ENCODE measurements at places on chromosomes 13 and 19.

DNA sequence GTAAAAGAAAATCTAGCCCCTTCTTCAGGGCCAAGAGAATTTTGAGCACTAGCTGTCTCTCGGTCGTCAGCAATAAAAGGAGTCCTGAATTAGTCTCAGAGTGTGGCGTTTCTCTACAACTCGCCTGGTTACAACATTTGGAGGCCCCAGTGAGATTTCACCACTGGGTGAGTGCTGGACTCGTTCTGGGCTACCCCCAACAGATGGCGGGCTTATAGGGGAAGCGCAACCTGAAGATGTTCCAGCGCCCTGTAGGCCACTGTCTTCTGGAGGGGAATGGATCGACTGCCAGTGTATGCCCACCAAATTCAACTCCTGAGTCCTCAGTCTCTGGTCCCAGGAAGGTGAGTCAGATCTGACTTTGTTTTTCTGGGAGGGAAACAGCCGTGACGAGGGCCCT, 11.7 kb upstream of the ZNF181 start:
- DNase-seq: no peak

- no peak for DNase-seq
Observed at GRCh38 chr19:49098795-49099194, 13.5 kb downstream of the SNRNP70 start.

DNA sequence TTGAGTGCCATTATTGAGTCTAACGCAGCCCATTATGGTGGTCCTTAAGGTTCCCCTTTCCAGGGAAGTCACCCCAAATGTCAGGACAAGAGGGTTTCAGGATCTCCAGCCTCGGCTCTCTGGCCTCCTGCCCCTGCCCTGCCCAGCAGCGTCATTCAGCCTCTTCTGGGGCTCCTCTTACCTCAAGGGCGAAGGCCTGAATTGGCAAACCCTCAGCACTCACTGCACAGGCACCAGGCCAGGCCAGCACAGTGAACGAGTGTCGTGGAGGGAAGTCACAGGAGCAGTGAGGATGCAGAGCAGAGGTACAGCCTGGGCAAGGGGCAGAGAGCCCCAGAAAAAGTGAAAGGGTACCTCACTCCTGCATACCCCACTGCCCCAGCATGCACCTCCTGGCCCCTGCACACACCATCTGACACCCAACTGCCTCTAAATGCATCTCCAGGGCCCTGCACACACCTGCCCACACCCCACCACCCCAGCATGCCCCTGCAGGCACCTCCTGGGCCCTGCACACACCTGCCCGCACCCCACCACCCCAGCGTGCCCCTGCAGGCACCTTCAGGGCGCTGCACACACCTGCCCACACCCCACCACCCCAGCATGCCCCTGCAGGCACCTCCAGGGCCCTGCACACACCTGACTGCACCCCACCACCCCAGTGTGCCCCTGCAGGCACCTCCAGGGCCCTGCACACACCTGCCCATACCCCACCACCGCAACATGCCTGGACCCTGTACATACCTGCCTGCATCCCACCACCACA, 19.8 kb downstream of the SLC25A42 start:
- DNase-seq: no peak

- no peak for DNase-seq
Observed at GRCh38 chr13:49021953-49022352, 46.2 kb downstream of the FNDC3A start.

GRCh38 chr13:49499889-49500660, 4.3 kb downstream of the PHF11 start:
- DNase-seq: no peak

DNA sequence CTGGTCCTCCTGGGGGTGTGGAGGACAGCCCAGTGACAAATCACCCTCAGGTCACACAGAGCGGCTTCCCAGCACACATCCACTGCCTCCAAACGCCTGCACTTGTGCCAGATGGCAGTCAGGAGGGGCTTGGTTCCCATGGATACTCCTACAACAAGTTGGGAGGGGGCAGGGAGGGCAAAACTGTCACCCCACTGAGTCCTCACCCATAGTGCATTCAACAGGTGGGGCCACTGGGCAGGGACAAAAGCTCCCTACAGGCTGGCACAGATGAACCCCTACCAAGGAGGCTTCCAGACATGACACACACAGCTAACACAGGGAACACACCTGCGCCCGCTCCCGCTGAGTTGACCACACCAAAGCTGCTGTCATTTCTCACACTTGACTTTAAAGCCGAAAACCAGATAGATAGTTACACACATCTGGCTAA, 120.5 kb downstream of the STK24 start:
- no peak for DNase-seq

- DNase-seq: no peak
Observed at GRCh38 chr13:51303063-51303552, 36.4 kb upstream of the SERPINE3 start.

DNA sequence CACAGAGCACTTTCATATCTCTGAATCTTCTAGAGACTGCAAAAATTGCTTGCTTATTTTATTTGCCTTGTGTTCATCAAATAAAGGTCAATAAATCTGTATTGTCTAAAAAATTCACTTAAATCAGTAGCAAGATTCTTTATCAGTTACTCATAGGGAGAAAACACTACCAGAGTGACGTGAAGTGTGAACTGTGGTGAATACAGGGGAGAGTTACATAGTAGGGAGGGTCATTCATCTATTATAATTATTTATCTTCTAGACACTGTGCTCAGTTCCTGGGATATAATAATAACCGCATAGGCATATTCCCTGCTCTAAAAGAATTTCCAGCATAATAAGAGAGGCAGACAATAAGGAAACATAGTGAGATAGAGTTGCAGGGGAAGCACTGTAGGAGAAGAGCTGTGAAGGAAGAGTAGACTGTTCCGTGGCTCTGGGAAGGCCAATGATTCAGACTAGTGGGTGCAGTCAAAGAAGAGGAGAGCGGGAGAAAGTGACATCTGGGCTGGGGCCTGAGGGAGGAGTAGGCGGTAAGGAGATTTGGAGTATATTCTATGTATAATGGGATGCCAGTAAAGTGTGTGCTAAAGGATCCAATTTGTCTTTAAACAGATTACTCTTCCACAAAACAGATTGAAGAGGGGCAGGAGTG, 84.0 kb upstream of the TDRD3 start:
- DNase-seq: no peak

- no peak for DNase-seq
Observed at GRCh38 chr13:48403151-48403631, 9.7 kb downstream of the LPAR6 start.

GRCh38 chr13:26412263-26412662, 145.2 kb upstream of the WASF3 start:
- DNase-seq: no peak

DNA sequence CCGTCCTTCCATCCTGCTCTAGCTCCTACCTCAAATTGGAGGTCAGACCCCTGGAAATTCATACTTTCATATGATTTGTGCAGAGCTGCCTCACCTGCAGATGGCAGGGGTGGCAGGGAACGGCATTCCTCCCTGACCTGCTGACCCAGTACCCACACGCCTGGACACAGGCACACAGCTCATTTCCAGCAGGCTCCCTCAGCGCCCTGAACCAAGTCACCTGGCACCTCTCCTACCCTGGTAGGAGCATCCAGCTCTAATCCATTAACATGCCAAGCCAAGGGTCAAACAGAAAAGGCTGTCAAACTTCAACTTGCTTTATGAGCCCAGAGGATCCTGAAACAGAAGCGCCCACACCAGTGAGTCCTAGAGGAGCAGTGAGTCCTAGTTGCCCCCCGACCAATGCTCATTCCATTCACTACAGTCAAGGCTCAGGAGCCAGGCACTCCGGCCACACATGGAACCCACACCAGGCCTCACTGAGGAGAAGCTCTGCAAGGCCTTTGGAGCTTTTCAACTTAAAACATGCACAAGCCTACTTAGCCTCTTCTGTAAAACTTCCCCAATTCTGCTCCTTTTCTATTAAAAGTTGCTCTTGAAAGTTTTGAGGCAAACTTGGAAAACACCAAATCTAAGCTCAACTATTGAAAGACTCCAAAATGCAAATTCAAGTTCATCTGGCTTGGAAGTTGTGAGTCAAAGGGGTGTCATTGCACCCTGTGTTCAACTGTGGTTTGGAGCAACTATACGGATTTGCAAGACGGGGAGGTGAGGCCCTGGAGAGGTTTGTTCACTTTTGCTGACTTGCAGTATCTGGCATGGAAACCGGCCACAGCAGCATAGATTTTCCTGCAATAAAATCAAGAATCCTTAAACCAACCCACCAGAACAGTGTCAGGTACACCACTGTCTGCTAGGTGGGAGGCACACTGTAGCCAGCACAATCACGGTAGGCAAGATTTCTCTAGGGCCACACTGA, 96.7 kb downstream of the CRYL1 start:
- DNase-seq: no peak

GRCh38 chr13:52394586-52394985, 11.4 kb downstream of the THSD1 start:
- no peak for DNase-seq

DNA sequence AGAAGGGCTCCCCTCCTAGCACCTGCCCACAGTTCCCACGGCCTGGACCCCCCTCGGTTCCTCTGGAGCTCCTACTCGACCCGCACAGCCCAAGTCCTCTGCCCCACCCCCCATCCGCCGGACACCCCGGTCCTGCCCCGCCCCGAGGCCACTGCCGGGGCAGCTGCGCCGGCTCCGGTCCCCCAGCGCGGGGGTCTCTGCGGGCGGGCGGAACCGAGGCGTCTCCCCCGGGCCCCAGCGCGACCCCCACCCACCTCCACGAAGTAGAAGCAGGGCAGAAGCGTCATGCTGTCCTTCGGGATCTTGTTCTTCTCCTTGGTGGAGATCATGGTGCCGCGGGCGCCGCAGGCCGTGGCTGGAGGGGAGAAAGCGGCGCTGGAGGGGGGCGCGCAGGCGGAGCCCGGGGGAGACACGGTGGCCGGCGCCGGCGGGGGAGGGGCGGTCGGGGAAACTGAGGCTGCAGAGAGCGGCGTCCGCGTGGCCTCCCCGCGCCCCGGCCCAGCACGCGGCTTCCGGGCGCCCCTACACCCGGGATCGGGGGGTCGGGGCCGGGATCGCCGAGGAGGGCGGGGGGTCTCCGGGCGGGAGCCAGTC, 427 bp downstream of the PLPPR3 start:
- no peak for DNase-seq

- DNase-seq: no peak
Observed at GRCh38 chr19:7823686-7824301, 6.2 kb upstream of the EVI5L start.

GRCh38 chr13:47256618-47257017, 359.8 kb upstream of the HTR2A start:
- DNase-seq: no peak

DNA sequence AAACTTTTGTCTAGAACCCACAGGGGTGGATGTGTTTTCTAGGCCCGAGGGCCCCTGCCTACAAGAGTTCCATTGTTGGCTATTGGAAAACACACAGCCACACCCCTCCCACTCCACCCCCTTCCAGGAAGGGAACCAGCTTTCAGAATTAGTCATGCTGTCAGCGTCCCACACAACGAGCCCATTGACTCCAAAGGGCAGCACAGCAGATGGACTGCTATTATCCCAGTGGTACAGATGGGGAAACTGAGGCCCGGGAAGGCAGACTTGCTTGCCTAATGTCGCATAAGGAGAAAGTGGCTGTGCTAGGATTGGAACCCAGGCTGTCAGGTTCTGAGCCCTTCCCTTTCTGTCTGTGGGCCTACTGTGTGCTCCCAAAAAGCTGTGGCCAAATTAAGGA, 8.1 kb upstream of the FXYD3 start:
- DNase-seq: peak; percentile 70

GRCh38 chr19:27673986-27674385, 1539.0 kb downstream of the UQCRFS1 start:
- DNase-seq: peak; percentile 25

- DNase-seq: no peak
Observed at GRCh38 chr13:32947411-32948276, 68.6 kb upstream of the KL start.

DNA sequence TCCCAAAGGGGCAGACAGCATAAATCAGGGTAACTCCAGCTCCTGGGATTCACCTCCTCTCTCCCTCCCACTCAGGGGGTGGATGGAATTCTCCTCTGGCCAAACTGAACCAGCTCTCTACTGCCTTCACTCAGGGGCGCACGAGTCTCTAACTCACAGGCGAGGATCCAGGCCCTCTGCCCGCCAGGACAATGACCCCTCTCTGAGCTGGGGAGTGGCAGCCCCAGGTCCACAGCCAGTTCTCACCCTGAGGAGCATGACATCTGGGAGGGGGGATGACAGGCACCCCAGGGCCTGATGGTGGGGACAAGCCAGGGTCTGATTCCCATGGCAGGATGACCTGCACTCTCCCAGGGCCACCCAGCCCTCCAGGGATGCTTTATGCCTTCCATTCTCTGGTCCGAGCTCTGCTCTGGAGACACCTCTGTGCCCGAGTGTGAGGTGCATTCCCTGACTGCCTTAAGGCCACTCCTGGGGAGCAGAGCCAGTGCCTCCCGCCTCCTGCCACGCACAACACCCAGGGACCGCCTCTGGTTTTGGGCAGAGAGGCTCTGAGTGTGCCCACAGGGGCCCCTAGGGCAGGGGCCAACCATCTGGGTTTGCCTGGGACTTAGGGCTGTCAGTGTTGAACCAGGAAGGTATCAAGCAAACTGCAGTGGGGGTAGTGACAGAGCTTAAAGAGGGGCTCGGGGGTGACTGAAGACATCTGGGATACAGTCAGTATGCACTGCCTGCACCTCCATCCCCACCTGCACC, 66.2 kb downstream of the GNG7 start:
- DNase-seq: no peak

GRCh38 chr13:78078168-78078567, 159.5 kb upstream of the EDNRB start:
- no peak for DNase-seq

DNA sequence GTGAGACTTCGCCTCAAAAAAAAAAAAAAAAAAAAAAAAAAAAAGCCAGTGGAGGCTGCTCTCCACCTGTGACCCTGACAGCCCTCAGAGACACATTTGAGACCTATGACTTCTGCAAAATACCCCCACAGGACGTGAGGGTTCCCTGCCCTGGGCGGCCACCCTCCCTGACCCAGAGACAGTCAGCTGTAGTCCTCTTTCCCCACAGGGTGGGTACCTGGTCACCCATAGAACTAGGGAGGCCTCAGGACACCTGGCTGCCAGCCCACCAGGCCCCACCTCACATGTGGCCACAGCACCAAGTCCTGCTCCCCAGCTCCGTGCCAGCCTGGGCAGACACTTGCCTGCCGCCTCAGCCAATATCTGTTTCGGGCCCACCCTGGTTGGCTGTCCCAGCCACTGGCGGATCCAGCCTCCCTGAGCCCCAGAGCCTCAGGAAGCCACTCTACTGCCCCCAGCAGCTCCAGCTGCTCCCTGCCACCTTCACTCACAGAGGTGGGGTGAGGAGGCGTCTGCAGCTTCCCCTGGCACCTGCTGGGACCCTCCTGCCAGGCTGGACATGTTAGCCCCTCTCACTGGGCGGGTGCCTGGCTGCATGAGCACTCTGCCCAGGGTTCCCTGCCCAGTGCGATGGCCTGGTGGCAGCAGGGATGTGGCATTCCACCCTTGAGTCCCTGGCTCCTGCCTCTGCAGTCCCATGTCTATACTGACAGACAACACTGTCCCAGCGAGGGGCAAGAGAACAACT, 6.9 kb downstream of the MKNK2 start:
- DNase-seq: peak; percentile 85

DNA sequence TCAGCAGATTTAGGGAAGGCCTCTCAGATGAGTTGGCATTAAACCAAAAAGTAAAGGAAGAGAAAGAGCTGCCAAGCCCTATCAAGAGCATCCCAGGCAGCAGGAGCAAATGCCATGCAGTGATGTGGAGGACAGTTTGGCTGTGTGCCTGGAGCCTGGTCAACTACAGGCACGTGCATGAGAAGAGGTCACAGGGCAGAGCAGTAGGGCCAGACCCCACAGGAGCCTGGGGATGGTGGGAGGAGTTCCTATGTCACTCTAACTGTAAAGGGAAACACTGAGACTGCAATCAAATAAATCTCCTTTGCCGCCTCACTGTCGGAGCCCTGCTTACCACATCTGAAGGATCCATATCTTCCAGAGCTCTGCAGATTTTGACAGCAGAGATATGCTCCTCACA, 240.5 kb downstream of the ENOX1 start:
- peak; percentile 17 for DNase-seq
